Glomerular endothelial cell (primary cell): ENCODE measurements at places on chromosomes 13 and 19.
A peak's percentile ranks its signal among the peaks of the same experiment; 100 is the strongest.

GRCh38 chr13:80630685-80631121 is 289.8 kb upstream of the SPRY2 start:
- peak; percentile 64 for DNase-seq

- no peak for DNase-seq
These were observed 40.7 kb upstream of the STARD13 start for GRCh38 chr13:33326246-33326645.

DNA sequence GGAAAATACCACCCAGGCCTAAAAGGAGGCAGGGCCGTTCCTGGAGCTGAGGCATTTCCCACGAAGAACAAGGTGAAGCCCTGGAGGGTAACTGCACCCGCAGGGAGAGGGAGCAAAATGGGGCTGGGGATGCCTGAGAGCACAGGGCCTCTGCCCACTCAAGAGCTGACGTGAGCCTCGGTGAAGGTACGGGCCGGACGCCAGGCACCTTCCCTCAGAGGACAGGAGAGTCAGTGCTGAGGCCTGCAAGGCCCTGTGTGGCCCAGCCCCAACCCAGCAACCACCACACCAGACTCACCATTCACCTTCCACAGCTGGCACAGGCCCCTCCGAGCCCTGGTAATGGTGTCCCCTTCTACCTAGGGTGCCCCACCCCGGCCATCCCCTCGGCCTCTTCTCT is 36.3 kb downstream of the DNMT1 start:
- no peak for DNase-seq

GRCh38 chr13:33994198-33994597 is 176.2 kb downstream of the RFC3 start:
- DNase-seq, result no peak

- no peak for DNase-seq
These were observed 1.8 kb downstream of the CCDC122 start for GRCh38 chr13:43877766-43878165.

- DNase-seq, result no peak
These were observed 3.2 kb downstream of the TEX30 start for GRCh38 chr13:102770435-102770834.

GRCh38 chr19:30696514-30696913 is 324.3 kb downstream of the ZNF536 start:
- DNase-seq, result no peak

- DNase-seq, result no peak
These were observed 720 bp upstream of the HNRNPL start for GRCh38 chr19:38850436-38850975.

DNA sequence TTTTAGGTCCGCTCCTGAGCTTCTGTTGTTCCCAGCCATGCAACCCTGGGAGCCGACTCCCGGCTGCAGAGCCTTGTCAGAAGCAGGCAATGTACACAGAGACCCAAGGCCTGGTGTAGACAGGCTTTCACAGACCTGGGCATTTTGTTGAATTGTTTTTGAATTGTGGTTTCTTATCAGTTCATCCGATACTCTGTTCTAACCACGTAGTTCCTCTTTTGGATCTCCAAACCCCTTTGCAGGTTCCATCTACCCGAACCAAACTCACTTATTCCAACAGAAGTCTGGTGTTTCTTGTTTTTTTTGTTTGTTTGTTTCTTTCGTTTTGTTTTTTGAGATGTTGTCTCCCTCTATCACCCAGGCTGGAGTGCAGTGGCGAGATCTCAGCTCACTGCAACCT is 6.3 kb upstream of the NLRP2 start:
- DNase-seq, result no peak

- DNase-seq, result no peak
These were observed 30.1 kb upstream of the OLFM2 start for GRCh38 chr19:9966448-9966847.

- DNase-seq, result no peak
These were observed 21.6 kb downstream of the MYCBP2 start for GRCh38 chr13:77305266-77305665.

GRCh38 chr19:2474232-2475017 is 1.5 kb upstream of the GADD45B start:
- DNase-seq, result no peak

DNA sequence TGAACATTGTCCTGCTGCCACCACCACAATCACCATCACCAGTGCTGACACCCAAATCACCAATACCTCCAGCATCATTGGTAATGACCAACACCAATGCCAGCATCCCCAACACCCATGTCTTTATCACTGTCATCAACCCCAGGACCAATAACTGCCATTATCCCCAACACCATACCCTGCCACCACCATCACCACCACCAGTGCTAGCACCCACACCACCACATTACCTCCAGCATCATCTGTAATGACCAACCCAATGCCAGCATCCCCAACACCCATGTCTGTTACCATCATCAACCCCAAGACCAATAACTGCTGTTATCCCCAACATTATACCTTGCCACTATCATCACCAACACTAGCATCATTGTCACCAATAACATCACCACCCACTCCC is 2.6 kb downstream of the LGI4 start:
- no peak for DNase-seq

GRCh38 chr13:41334810-41335209 is 23.7 kb downstream of the NAA16 start:
- DNase-seq, result no peak

- DNase-seq, result no peak
These were observed 35.4 kb downstream of the GSX1 start for GRCh38 chr13:27827646-27828045.

DNA sequence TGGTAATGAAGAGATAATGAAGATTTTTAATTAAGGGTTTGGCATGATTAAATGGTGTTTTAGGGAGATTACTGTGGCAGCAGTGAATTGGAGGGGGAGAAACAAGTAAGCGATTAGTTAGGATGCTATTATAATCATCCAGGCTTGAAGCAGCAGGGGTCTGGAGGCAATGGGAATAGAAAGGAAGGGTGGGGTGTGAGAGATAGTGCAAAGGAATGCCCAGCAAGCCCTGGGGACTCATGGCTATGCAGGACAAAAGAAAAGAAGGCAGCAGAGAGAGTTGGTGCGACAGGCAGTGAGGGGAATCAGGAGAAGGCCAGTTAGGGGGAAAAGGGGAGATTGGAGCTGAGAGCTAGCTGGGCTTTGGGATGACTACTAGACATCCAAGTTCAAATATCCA is 34.5 kb downstream of the SOX21 start:
- DNase-seq, result no peak

DNA sequence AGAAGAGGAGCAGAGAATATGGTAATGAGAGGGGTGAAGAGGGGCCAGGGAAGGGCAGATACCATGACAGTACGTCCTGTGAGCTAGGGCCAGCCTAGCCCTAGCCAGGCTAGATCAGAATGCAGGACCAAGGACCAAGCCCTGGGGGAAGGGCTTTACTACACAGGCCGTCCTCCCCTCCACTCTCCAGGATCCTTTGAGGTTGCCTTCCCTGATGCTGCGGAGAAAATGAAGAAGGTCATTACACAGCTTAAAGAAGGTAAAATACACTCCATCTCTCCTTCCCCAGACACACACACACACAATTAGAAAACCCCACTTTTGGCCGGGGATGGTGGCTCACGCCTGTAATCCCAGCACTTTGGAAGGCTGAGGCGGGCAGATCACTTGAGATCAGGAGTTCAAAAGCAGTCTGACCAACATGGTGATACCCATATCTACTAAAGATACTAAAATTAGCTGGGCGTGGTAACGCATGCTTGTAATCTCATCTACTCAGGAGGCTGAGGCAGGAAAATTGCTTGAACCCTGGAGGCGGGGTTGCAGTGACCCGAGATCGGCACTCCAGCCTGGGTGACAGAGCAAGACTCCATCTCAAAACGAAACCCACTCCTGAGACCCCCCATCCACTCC is 8.5 kb downstream of the SPACA6 start:
- no peak for DNase-seq

DNA sequence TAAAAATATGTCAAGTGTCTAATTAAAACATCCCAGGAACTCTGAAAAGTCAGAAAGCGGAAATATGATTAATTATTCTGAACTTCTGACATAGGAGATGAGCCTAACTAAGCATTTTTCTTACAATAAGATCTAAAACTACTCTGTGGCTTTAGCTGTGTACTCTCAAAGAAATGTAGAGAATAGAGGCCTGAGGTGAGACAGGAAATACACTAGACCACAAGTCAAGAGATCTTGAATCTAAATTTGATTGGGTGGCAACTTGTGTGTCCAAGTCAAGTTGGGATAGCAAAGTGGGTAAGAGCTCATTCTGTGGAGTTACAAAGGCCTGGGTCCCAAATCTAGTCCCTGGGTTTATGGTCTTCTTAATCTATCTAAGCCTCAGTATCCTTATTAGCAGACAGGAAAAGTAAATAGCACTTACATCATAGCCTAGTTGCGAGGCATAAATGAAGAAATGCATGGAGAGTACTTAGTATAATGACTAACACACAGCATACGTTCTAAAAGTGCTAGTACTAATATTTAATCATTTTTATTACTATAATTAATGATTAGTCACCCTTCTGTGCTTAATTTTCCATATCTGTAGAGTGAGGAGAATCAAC is 9.4 kb upstream of the LRRC63 start:
- DNase-seq, result no peak
